ENCODE measurements at places on chromosomes 3 and 15.

DNA sequence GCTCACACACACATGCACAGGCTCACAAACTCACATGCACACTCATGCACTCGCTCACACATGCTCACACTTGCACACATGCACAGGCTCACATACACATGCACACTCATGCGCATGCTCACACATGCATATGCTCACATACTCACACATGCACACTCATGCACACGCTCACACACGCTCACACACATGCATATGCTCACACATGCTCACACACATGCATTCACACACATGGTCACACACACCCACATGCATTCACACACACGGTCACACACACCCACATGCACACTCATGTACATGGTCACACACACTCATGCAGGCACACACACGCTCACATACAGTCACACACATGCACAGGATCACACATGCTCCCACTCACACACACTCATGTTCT lies 132.8 kb upstream of the SMAD3 start:
- DNase-seq: no peak

- DNase-seq: no peak
These were observed 25.5 kb upstream of the ZNF710 start for GRCh38 chr15:89975482-89976245.

- no peak for DNase-seq
These were observed 213.5 kb upstream of the PRICKLE2 start for GRCh38 chr3:64438812-64439211.

GRCh38 chr15:57012556-57012955 lies 94.1 kb downstream of the TCF12 start:
- no peak for DNase-seq

GRCh38 chr3:136664771-136665170 lies 87.4 kb downstream of the STAG1 start:
- DNase-seq: no peak

GRCh38 chr3:152642658-152643057 lies 192.3 kb upstream of the P2RY1 start:
- no peak for DNase-seq

GRCh38 chr3:32420126-32421038 lies 28.7 kb downstream of the CMTM7 start:
- DNase-seq: no peak

DNA sequence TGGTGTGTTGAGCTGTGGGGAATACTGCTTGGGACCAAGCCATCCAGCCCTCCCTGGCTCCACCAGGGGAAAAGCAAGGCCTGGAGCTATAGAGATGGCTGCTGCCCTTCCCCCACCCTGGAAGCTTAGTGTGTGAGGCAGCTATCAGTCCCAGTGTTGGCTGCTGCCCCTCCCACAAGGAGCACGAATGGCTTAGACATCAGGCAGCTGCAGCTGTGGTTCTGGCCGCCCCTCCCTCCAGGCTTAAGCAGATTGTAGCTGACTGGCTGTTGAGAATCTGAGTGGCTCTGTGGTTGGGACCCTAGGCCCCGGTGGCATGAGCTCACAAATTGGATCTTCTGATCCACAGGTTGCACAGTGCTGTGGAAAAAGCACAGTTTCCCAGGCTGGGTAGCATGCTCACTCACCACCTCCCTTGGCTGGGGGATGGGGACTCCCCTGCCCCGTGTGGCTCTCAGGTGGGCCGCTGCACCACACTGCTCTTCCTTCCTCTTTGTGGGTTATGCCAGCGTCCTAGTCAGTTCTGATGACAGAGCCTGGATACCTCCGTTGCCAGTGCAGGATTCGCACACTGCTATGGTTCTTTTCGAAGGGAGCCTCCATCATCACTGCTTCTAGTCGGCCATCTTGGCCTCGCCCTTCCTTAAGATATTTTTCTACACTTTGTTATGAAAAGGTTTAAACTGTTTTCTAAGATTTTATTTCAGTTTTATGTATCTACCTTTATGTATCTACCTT lies 21.2 kb upstream of the SUCNR1 start:
- no peak for DNase-seq

DNA sequence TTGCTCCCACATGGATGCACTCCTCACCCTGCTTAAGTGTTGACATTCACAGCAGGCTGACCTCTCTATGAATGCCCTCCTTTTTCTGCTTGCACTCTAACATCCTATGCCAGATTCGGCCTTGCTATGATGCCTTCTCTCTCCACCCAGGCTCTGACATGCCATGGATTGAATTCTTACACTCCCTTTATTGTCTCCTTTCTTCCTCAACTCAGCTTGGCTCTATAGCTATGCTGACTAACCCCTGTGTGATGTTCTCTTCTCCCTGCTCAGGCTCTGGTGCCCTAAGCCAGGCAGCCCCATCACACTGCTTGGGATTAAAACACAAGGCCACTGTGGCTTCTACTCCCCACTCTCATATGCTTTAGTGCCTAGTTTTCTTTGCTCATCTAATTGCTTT lies 563.7 kb downstream of the NSUN3 start:
- no peak for DNase-seq

DNA sequence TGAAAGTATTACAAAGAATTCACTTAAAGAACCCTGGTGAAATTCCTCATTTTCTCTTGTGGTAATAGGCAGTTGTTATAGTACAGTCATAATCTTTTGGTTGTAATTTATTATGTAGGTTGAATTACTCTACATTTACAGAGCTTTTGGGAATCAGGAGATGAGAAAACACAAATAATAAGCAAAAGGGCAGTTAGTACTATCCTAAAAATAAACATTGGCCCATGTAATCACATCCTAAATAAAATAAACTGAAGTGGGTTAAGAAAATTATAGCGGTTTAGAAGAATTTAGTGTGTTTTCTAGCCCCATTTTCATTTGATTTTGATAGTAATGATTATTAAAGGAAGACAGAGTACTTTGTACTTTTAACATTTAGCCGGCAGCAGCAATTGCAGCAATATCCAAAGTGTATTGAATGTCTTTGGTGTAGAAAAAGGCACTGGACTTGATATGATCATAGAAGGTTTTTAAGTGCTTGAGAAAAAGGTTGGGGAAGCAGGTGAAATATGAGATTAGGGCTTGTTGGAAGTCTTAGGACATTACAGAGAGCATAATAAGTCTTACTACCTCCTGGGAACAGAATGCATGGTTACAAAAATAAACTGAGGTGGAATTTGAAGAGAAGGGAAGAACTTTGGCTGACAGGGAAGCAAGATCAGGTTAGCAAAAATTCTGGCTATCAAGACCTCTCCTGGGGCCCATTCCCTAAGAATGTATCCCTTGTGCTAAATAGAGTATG lies 79.9 kb downstream of the MBNL1 start:
- DNase-seq: no peak

GRCh38 chr15:101016581-101016980 lies 97.4 kb downstream of the LRRK1 start:
- no peak for DNase-seq

DNA sequence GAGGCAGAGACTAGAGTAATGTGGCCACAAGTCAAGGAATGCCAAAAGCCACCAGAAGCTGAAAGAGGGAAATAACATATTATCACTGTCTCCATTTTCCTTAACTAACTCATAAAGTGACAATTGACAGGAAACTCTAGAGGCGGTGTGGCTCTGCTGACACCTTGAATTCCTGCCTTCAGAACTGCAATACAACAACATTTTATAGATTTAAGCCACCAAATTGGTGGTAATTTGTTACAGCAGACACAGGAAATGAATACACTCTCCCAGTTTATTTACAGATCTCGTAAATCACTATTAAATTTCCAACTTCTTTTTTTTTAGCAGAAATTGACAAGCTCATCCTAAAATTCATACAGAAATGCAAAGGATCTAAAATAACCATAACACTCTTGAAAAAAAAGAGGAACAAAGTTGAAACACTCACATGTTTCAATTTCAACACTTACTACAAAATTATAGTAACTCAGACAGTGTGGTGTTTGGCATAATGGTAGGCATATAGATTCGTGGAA lies 449.9 kb downstream of the OTOL1 start:
- DNase-seq: no peak

- no peak for DNase-seq
These were observed 210.3 kb upstream of the CGNL1 start for GRCh38 chr15:57165992-57166391.

GRCh38 chr3:20054549-20054987 lies 14.3 kb downstream of the KAT2B start:
- no peak for DNase-seq

DNA sequence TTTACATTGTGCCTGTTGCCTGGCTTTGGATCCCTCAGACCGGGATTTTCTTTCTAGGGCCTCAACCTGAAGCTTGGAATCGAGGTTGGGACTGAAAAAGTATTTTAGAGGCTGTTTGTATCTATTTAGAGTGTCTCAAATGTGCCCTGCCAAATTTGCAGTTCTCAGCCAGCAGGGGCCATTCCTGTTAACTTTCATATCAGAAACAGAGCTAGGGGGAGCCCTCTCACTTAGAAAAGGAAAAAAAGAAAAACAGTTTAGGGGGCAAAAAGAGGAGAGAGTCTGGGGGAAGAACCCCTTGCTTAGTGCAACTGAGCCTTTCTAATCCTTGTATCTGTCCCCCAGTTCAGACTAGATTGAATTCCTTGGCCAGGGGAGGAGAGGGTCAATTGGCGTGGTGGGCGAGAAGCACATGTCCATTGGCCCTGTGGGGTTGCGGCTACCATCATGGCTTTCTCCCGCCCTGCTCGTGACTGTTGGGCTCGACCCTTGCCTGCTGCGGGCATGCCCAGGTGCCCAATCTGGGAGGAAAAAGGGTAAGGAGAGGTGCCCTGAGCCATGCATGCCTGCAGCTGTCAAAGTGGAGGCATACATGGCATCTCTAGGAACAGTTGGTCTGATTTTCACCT lies 101.6 kb downstream of the CFAP44 start:
- no peak for DNase-seq

DNA sequence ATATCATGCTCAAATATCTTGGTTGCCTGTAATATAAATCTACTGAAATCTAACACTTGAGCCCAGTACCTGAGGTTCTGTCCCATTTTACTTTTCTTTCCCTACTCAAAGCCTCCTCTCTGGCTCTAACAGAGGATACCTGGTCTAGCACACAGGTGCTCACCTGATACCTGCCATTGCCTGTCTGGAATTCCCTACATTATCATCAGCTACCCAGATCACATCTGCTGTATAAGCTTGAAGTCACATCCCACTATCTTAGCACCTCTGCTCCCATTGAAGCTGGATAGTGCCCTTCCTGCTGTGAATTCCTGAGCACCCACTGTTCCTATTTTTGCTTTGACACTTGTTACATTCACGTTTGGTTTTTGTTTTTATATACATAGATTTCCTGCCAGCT lies 30.5 kb downstream of the GYG1 start:
- DNase-seq: no peak

- no peak for DNase-seq
These were observed 40.8 kb upstream of the IQCF6 start for GRCh38 chr3:51819709-51820406.

- DNase-seq: no peak
These were observed 9.1 kb upstream of the HPS3 start for GRCh38 chr3:149120051-149120972.

- no peak for DNase-seq
These were observed 25.0 kb upstream of the MUSTN1 start for GRCh38 chr3:52859686-52860423.

DNA sequence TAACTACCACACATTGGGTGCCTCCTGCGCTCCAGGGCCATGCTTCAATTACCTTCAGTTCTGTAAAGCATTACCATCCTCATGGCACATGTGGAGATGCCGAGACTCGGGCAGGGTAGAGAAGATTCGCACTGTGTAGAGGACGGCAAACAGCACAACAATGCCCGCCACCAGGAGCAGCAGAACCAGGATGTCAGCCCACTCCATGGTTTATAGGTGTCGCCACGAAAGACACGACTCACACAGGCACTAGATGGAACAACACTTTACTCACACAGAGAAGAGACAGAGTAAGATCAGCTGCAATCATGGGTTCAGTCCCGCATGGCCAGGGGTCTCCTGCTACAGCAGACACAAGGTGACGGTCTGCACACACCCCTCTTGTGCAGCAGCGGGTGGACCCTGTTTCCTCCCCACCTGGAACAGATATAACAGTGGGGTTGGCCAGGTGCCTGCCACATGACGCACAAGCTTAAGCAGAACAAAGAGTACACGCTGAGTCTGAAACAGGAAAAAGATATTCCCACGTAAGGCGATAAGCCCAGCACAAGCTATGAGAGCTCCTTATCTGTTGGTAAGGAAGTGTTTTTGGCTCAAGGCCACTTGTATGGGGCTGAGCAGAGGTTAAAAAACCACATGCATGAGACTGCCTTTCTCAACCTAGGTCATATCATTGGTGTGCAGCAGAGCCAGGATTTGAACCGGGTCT lies 2.5 kb upstream of the TBC1D21 start:
- DNase-seq: no peak

DNA sequence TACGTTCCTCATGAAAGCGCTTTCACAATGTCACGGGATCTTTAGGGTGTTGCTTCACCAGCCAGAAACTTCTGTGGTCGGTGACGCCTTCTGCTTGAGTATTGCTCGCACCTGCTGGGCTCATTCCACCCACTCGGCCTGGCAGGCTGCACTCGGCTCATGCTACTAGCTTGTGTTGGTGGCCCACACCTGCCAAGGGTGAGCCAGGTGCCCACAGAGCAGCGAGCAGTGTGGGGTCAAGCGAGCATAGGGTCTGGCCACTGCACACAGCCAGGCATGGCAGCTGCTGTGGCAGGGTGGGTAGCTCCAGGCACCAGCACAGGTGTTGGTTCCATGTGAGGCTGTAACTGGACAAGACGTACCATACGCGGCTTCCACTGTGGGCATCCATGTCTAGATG lies 202.9 kb upstream of the CADM2 start:
- no peak for DNase-seq

GRCh38 chr3:133939463-133939835 lies 43.8 kb upstream of the RAB6B start:
- no peak for DNase-seq

- DNase-seq: no peak
These were observed 32.6 kb upstream of the SLC41A3 start for GRCh38 chr3:126116526-126116925.

DNA sequence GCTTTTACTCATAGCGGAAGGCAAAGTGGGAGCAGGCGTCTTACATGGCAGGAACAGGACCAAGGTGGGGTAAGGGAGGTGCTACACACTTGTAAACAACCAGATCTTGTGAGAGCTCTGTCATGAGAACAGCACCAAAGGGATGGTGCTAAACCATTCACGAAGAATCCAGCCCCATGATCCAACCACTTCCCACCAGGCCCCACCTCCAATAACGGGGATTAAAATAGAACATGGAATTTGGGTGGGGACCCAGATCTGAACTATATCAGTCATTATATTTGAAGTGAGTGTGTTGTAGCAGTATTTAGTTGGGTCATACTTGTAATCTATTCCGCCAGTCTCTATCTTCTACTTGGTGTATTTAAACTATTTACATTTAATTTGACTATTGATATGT lies 190.9 kb downstream of the RPLP1 start:
- no peak for DNase-seq

GRCh38 chr3:184335661-184336546 lies 1.5 kb upstream of the FAM131A start:
- peak; percentile 77 for DNase-seq

DNA sequence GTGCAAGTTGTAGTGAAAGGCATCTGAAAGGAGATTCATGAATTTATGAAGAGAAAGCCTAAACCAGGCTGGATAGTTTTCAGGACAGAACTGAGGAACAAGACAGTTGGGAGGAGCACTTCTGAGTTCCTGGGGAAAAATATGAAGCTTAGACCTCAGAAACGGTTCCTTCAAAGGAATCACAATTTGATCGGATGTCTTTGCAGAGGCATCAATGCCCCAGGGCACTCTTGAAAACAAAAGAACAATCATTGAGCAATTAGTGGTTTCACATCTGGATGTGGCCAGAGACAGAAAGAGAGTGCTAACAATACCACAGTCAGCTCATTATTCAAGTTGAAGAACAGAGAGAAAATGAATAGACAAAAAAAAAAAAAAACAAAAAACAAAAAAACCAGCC lies 86.2 kb downstream of the KLF13 start:
- DNase-seq: no peak

Measured in effector CD8-positive, alpha-beta T cell (primary cell).